ENCODE measurements at places on chromosomes 7 and 10.

DNA sequence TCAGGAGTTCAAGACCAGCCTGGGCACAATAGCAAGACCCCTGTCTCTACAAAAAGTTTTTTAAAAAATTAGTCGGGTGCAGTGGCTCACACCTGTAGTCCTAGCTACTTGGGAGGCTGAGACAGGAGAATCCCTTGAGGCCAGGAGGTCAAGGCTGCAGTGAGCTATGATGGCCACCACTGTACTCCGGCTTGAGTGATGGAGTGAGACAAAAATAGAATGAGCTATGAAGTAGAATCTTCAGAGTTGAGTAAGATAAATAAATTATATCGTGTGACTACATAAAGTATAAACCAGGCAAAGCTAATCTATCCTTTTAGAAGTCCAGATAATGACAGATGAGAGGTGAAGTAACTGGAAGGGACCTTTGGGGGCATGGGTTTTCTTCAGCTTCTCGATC, 15.3 kb upstream of the MRPS24 start:
- no peak for DNase-seq

GRCh38 chr7:34726221-34726620, 68.2 kb downstream of the NPSR1 start:
- DNase-seq, result no peak

GRCh38 chr7:32611201-32612099, 116.2 kb downstream of the AVL9 start:
- DNase-seq, result no peak

DNA sequence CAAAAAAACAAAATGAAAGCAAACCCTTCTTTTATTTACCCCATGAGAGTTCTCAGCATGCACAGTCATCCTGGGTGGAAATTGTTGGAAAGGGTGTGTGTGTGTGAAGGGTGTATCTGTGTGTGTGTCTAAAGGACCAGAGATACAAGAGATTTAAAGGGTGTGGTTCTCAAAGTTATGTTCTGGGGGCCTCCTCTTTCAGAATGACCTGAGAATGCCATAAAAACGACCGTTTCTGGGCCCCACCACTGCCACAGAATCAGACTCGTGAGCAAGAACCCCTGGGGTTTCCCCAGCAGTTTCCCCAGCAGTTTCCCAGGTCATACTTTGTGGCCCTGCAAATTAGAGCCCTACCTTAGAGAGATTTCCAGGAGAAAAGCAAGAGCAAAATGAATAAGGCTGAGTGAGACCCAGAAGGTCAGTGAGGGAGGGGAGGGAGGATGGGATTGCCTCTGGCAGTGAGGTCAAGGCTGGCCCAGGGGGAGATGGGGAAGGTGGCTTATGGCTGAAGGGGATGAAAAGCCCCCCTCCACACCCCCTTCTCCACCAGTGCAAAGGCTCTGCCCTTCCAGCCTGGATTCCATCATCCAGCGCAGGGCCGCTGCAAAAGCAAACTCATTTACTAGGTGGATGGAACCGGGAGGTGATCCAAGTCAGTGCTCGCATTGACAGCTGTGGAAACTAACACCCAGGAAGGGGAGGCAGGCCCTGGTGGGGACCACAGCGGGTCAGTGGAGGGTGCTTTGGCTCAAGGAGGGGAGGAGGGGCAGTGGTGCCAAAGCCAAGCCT, 10.2 kb downstream of the PYROXD2 start:
- no peak for DNase-seq

- no peak for DNase-seq
These were observed 212.4 kb upstream of the MTPN start for GRCh38 chr7:136189506-136189998.

DNA sequence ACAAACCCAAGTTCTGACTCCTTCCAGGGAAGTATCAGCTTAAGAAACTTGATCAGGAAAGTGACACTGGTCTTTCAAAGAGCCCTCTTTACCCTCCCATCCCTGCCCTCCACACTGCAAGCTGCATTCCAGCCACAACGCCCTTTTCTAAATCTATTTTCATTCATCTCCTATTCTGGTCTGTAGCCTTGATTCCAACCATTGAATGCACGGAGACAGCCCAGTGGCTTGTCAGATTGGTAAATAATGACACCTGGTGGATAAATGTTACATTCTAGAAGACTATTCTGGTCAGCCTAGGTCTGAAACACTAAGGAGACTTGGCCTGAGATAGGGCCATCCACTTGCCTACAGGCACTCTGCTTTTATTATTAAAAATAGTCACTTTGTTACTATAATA, 20.9 kb downstream of the MORN4 start:
- peak; percentile 57 for DNase-seq

DNA sequence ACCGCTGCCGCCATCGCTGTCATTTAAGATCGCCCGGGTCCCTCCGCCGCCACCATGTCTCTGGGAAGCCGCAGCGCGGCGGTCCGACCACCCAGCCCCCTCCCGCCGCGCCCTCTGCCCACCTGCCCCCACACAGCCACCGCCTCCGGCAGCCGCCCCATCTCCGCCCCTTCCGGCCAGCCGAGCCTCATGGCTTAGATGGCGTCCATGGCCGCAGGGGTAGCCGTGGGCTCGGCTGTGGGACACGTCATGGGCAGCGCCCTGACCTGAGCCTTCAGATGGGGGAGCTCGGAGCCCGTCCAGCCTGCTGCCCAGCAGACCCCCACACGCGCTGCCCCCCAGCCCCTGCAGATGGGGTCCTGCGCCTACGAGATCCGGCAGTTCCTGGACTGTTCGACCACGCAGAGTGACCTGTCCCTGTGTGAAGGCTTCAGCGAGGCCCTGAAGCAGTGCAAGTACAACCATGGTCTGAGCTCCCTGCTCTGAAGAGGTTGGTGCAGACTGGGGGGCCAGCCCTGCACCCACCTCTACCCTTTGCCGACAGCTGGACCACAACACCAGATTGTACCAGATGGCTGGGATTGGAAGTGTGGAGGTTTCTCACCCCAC, 38.0 kb upstream of the TARP start:
- DNase-seq, result no peak

- DNase-seq, result no peak
These were observed 160.9 kb downstream of the SDK1 start for GRCh38 chr7:3461923-3462322.

DNA sequence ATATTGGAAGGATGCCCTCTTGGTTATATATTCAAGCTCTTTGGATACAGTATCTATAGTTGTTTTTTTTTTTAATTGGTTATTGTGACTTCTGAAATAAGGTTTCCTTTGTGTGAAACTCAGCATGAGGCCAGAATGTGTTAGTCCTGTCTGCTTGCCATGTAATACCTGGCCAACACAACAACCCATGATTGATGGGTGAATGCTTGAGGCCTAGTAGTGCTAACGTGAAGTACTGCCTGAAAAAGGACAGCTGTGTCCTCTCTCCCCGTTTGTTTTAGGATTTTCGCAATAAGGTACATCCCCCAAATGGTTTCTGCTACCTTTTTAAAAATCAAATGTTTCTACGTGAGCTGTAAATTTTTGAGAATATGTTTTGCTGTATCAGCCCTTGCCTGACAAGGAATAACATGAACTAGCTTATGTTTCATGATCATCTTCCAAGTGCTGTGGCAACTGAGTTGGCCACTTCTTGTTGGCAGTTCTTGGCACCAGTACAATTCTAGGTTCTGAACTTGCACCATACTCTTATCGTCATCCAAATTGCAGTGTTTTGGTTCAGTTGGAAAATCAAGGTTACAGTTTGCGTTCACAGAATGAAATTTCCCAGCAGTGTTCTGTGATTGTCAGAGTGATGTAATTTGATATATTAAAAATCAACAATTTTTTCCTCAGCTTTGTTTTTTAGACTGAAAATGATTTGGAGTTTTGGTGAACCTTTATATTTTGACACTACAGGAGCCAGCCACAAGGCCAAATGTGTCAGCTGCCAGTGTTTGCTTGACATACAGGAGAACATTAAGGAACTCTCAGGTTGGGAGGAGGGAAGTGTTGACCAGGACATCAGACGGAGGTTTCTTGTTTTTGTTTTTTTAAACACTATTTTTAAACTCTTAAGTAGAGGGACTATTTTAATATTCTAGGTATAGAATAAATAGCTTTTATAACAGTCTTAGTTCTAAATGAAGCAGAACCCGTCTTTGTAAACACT, 13.5 kb upstream of the ASCC1 start:
- no peak for DNase-seq

DNA sequence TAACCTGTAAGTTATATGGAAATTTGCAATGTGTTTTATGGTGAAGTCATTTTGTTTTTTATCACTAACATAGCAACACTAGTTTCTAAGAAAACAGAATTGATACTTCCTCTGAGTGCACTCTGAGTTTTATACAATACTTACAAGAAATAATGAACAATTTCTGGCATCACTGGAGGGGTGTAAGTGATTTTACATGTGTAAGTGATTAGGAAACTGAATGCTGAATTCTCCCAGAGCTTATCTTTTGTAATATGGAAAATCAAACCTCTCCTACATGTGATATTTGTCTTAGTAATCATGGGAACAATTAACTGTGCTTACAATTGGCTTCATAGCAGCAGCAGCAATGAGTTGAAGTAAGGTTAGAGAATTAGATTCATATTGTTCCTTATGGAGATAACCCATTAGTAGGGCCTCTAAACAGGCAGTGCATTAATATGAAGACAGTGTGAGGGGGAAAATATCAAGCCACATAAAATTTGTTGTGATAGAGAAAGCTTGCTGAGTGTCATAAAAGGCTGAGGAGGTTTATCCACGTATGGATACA, 37.4 kb downstream of the SEMA3C start:
- DNase-seq, result no peak

GRCh38 chr7:84912993-84913635, 273.7 kb downstream of the SEMA3D start:
- no peak for DNase-seq

DNA sequence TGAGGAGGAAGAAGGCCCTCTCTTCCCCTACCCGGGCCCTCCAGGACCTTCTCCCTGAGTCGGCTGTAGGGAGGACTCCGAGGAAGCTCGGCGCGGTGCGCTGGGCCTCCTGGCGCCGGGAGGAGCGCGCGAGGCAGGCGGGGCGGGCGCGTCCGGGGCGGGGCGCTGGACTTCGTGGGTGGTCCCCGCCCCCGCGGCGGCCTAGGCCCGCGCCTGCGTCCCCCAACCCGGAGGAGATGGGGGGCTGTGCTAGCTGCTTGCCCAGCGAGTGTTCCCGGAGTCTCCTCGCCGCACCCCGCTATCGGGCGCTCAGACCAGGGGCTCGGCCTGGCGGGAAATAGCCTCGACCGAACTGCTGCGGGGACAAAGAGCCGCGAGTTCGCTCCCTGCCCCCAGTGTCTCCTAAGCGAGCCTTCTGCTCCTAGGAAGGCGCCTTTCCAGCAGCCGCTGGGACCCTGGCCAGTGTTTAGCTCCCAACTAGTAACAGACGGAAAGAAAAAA, 19.2 kb upstream of the SMO start:
- no peak for DNase-seq

- DNase-seq, result no peak
These were observed 238.1 kb upstream of the ZWINT start for GRCh38 chr10:56599201-56599600.

GRCh38 chr7:24705461-24705954, 51.8 kb downstream of the GSDME start:
- DNase-seq, result no peak

- DNase-seq, result no peak
These were observed 169.4 kb downstream of the ARHGAP12 start for GRCh38 chr10:31759124-31759798.

GRCh38 chr10:89164080-89164479, 43.0 kb downstream of the CH25H start:
- DNase-seq, result no peak

- no peak for DNase-seq
These were observed 7.6 kb upstream of the ARMS2 start for GRCh38 chr10:122446668-122447423.

DNA sequence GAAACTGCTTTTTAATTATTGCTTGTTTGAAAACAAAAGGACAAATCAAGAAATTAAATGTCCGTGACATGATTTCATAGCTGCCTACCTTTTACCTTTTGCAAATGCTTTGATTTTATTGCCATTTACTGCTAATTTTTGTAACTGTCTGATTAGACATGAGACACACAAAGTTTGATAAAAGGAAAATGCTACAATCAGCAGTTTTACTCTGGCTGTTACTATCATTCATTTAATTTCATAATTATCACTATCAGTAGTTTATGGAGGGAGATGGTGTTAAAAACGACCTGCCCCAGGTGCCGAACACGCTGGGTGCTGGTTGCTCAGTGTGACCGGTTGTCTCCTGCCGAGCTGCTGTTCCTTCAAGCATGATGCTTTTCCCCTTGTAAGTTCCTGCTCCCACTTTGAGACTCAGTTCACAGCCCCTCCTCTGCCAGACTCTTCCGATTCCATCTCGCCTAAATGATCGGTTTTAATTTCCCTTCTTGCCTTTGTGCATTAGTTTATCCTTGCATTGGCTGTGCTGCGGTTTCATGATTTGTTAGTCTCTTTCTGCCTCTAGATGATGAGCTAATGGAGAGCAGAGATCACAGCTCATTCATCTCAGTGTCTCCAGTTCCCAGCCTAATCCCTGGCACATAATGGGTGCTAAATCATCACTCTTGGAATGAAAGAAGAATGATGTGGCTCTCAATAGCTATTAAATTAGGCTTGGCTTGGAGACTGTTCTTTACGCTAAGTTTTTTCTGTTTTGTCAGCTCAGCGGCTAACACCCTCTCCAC, 110.6 kb downstream of the PFKFB3 start:
- DNase-seq, result peak; percentile 47

GRCh38 chr10:120543291-120543690, 86.3 kb downstream of the PLPP4 start:
- no peak for DNase-seq

DNA sequence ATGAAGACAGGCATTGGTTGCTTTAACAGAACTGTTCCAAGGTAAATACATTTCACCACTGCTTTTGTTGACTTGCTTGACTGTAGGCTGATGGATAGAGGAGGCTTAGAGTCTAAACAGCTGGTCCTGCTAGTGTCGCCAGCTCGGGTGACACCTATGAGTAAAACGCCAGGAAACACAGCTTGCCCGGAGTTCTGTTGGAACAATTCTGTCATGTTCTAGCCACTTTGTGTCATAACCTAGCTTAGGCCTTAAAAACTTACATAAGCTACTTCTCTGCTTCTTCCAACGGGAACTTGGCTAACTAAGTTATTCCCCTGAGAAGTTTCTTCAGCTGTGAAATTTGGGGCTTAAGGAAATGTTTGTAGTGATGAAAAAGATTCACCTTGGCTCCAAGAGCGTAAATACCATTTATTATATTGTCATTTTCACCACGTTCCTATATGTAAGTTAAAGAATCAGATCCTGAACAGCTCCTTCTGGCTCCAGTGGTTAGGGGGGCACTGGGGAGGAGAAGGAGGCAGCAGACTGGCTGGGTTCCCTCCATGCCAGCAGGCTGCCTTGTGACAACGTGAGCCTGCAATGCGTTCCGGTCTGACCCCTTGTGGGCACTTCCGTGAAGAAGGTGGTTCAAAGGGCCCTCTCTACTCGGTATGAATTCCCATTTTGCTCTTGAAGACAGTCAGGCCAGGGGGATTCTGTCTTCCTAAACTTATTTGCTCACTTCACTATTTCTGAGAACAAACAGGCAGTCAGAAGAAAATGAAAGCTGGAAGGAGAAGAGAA, 253.2 kb downstream of the BMPER start:
- DNase-seq, result no peak
